ENCODE measurements at places on chromosomes 12 and 14. TPM values are rescaled to one million over a fixed set of nuclear protein-coding genes. Genes with fewer than 3 reads are reported as not detected.

DCAF5 gene
- total RNA-seq: 33.4 TPM

FOXN4 gene
- not detected for total RNA-seq

RERG gene
- not detected for total RNA-seq

MYBPC1 gene
- not detected for total RNA-seq

SERPINA10 gene
- total RNA-seq: not detected

ADAMTS20 gene
- total RNA-seq: not detected

FAM222A gene
- total RNA-seq: 1.1 TPM

DNA sequence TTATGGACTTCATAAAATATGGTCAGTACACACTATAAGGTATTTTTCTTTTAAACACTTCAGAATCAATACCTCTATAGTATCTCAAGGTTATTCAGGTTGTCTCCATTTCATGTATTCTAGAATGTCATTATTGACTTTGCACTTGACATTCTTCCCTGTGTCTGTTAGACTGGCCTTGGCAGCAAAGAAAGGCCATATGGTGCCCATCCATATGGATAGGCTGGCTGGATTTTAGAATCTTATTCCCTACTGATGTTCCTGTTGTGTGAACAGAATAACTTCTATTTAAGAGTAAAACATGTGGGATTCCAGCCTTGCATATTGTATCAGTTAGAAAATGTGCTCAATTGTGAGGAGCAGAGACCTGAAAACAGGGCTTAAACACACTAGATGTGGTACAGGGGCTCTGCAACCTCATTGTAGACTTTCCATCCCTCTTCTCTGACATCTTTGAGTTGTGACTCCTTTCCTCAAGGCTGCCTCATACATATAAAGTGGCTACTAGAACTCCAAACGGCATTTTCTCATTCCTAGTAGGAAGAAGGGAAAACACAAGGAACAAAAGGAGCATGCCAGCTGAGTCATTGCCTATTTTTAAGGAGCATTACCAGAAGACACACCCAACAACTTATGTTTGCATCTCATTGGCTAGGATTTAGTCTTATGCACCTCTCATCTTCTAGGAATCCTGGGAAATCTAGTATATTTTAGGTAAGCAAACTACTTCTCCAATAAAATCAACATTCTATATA is 221.2 kb upstream of the TMPO start:
- no peak for DNase-seq

- DNase-seq: no peak
Measured at GRCh38 chr14:73674986-73675385, 30.2 kb downstream of the DNAL1 start.

- DNase-seq: no peak
Measured at GRCh38 chr14:53273671-53274072, 120.5 kb upstream of the DDHD1 start.

DNA sequence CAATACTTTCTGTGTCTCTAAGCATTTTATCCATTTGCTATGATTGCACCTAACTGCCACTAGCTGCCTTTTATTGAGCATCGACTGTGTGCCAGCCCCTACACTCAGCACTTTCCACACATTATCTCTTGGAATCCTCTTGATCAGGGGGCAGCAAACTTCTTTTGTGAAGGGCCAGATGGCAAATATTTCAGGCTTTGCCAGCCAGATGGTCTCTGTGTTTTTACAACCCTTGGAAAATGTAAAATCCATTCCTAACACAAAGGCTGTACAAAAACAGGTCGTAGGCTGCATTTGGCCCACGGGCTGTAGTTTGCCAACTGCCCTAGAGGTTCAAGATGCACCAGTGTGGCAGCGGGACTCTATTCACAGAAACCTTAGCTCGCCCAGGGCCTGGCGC is 19.5 kb downstream of the FOXN4 start:
- no peak for DNase-seq

- DNase-seq: no peak
Measured at GRCh38 chr12:100398307-100398706, 41.4 kb downstream of the SLC17A8 start.

GRCh38 chr12:104201238-104202001 is 14.2 kb upstream of the TXNRD1 start:
- no peak for DNase-seq

DNA sequence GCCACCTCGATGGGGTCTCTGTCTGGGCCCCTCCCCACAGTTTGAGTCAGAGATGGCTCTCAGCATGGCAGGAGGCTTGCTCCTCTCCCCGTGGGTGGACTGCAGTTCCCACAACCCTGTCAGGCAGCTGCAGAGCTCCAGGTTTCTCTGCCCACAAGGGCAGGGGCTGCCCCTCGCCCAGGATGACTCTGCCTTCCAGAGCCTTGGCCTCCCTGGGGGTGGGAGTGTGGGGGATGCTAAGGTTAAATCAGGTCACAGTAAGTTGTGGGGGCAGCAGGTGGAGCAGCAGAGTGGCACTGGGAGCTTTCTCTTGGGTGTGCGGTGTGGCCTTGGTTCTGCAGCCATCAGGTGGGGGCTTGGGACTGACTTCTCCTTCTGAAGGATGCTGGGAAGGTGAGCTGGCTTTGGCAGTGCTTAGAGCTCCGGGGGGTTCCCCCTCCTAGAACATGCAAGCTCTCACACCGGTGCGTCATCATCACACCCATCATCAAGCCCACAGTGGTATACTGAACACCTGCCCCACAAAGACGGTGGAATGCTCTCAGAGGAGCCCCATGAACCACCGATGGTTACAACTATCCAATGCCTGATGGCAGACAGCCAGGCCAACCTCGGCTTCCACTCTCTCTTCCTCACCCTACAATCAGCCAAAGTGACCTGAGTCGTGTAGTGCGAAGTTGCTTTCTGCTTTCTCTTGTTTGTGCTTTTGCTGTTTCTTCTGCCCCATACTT is 39.7 kb downstream of the ERH start:
- peak; percentile 62 for DNase-seq

- peak; percentile 6 for DNase-seq
Measured at GRCh38 chr14:73457041-73457923, 1.1 kb downstream of the NUMB start.

DNA sequence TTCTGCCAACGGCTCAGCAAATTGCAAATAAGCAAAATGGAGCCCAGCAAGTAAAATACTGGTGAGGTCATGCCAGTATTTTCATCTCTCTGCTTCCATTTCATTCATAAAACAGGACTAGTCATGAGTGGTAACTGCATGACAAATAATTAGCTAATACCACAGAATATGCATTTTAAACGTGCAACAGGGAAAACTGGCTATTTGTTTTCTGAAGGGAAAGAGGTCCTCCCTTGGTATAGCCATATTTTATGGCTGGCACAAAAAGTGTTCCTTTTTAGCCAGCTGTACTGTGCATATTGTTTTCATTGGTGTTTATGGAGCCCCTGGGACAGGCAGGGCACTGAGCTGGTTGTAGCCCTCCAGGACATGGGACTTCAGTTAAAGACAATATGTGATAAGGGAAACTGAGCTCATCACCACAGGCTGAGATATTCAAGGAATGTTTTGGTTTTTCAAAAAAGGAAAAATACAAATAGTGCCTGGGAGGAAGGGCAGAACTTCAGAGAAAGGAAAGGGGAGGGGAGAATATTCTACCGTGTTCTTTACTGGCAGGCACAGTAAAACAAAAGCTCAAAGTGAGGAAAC is 26.1 kb upstream of the FOXN3 start:
- no peak for DNase-seq

DNA sequence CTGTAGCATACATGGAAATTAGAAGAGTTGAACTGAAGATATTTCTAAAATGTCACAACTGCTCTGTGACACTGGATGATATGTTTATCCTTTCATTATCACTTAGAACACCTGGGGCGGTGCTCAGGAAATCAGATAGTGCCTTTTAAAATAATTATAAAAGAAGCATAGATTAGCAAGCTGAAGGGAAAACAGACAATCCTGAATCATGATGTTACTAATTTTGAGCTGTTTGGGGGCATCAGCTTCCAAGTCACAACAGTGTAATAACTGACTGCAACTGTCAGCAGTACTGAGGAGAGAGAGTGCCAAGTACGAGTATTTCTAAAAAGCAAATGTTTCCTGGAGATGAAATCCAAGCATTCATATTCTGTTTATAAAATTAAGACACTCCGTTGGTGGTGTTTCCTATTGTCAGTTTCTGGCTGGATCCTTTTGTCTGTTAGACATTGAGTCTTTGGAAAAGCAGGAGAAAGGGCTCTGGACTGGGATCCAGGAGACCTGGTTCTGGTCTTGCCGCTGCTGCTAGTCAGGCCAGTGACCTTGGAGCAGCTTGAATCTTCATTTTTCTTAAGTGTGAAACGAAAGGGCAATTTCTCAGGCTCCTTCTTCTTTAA is 380.1 kb downstream of the EGLN3 start:
- DNase-seq: no peak

DNA sequence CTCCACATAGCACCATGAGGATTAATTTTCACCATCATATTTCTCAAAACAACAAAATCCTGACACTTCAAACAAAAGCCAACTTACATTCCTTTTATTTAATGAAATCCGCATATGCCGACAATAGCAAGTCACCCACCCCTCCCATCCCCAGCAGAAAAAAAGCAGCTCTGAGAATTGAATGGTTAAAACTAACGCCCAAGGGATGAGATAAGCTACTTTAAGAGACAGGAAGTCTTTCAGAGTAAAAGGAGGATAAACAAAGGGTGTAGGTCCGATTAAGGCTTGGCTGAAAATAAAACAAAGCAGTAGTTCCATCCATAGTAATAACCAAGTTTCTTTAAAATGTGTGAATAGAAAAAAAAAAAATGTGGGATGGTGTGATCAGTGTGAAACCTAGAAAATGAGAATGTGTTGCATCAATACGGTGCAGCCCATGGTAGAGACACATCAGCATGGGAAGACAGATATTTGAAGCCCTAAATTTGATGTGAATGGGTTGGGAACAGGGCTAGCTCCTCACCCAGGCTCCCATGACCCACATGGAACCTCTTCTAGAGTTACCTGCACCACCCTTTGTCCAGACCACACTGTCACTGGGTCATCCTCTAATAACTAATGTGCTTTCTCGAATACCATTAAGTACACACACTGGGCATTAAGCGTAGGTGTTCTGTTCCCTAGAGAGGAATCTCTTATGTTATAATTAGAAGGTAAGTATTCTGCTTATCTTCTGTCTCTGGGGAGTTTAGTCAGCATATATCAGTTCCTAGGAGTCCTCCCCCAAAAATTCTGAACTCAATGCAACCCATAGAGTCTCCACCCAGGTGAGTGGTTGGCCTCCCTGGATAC is 31.7 kb downstream of the RTRAF start:
- DNase-seq: no peak

- DNase-seq: no peak
Measured at GRCh38 chr14:101780390-101780789, 18.9 kb downstream of the PPP2R5C start.

GRCh38 chr14:21104448-21105060 is 3.7 kb downstream of the TMEM253 start:
- DNase-seq: peak; percentile 64

DNA sequence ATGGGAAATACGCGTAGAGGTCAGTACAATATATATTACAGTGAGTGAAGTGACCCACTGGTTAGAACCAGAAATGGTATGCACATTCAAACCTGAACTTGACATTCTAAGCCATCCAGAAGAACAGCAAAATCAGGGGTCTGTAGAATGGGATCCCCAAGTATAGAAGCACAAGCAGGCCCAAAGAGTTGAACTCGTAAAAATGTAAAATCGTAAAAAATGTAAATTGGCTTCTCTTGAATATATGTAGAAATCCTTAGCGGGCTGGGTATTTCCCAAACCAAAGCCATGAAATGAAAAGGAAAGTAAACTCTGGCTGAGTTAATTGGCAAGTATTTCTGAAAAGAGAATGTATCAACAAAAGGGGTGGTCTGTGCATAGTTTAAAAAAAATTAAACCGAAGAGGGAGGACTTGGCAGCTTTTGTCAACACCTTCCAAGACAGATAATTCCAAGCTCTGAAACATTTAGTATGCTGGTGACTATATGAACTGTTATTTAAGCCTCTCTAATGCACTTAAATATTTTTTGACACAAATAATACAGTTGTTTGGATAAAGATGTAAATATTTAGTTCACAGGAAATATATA is 1505.6 kb upstream of the FLRT2 start:
- DNase-seq: no peak

DNA sequence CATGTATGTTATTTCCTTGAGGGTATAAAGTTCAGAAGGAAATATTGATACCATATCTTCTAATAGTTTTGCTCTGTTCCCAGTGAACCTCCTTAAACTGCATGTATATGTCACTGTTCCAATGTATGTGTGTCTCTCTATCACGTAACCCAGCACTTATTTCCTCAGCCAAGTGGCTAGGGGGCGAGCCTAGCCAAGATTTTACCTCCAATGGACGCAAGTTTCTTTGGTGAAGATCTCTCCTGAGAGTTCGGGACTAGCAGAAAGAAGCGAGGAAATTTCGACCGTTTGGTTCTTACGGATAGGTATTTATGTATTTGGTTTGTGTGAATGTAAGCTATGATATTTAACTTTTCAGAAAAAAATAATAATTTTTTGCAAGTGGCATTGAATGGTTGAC is 2.5 kb downstream of the SFSWAP start:
- DNase-seq: no peak

GRCh38 chr14:88695870-88696269 is 96.9 kb downstream of the EML5 start:
- no peak for DNase-seq

DNA sequence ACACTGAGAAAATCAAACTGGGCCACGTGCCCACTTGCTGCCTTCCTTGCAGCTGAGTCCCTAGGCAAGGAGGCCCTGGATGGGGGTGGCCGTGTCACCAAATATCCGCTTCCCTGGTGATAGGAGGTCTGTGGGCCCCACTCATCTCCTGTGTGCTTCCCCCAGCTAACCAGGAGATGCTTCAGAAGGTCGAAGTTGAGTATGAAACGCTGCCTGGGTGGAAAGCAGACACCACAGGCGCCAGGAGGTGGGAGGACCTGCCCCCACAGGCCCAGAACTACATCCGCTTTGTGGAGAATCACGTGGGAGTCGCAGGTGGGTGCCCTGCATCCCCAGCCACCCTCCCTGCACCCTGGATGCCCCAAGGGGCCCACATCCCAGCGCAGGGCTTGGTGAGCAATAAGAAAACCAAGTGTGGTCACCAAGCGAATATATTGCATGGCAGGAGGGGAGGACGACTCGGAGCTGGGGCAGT is 6.8 kb upstream of the SIVA1 start:
- DNase-seq: peak; percentile 25

DNA sequence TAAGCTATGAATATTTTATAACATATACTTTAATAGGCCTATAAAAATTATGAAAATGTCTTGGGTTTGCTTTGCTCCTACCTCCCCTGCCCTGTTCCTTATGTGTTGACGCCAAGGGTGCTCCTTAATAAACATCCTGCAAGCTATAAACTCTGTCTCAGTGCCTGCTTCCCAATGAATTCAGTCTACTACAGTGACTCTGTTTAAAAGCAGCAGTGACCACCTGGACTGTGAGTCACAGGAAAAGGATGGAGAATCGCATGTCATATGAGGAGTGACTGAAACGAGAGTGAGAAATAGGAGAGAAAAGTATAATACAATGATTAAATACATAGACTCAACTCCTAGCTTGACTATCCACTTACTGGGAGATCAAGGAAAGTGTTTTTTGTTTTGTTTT is 41.1 kb upstream of the CFAP54 start:
- no peak for DNase-seq

GRCh38 chr12:117921929-117922777 is 46.6 kb downstream of the KSR2 start:
- no peak for DNase-seq

Measured in activated naive CD8-positive, alpha-beta T cell treated with anti-CD3 and anti-CD28 coated beads for 36 hours (primary cell).